ENCODE measurements at places on chromosomes 7 and 10.

DNA sequence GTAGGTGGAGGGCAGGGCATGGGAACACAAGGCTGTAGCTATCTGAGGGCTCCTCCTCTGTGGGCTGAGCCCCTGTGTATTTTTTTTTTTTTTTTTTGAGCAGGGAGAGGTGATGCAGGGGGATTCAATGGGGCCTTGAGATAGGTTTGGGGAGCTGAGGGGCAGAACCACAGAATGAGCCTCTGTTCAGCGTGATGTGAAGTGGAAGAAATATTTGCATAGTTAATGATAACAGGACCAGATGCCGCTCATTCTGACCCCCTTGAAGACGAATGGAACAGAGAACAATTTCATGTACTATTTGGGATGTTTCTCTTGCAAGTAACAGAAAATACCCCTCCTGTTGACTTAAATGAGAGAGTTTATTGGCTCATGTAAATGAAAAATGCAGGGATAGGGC lies 69.7 kb upstream of the EMX2 start:
- DNase-seq = no peak

GRCh38 chr10:100969187-100970075 lies at the start of gene SEMA4G:
TSS of gene SEMA4G (plus strand) at chr10:100969504. CDS start at chr10:100972913, 3,409 bp downstream.
- DNase-seq = peak; percentile 24

DNA sequence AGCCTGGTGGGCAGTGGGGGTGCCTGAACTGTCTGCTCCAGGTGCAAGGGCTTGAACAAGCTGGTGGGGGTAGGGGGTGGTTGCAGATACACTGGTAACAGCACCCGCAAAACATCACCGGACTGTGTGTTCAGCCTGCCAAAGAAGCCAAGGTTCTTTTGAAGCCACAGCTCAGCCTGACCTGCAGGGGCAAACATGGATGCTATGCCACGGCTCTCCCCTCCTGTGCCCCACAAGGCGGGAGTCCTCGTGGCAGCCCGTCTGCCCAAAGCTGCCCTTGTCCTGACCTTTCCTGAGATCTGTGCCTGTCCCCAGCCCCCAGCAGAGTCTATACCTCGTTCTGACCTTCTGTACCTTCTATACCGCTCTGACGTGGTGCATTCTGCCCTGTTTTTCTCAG lies 285.7 kb downstream of the GLRX3 start:
- DNase-seq = no peak

GRCh38 chr10:116608686-116609594 lies 11.8 kb upstream of the PNLIPRP2 start:
- no peak for DNase-seq

GRCh38 chr7:20797462-20798080 lies 10.9 kb upstream of the SP8 start:
- no peak for DNase-seq

- DNase-seq = no peak
Observed at GRCh38 chr10:12225444-12225843, 29.5 kb downstream of the CDC123 start.

- DNase-seq = peak; percentile 33
Observed at GRCh38 chr10:104333032-104333727, 5.1 kb downstream of the ITPRIP start.

DNA sequence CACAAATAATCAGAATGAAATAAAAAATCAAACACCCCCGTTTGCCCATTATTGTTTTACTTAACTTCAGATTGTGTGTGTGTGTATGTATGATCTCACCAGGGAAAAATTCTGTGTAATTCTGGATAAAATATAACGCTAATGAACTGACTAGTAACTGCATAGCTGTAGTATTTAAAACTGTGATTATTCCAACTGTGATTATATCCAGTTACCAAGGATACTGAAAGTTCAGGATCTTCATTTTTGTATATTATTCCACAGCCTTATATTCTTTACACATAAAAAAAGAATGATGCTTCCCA lies 2.9 kb downstream of the TWIST1 start:
- DNase-seq = no peak

- DNase-seq = no peak
Observed at GRCh38 chr7:95682913-95683312, 86.6 kb upstream of the PDK4 start.

GRCh38 chr10:25113191-25114035 lies 61.4 kb upstream of the GPR158 start:
- no peak for DNase-seq

- no peak for DNase-seq
Observed at GRCh38 chr10:67926951-67927350, 42.5 kb downstream of the SIRT1 start.

- DNase-seq = no peak
Observed at GRCh38 chr7:8134089-8134733, 127.8 kb downstream of the ICA1 start.

All from activated T-helper 1 cell treated with Interleukin-2 at 50 U/mL for 16 hours (primary cell).